ENCODE measurements at places on chromosomes 5 and 9.

GRCh38 chr9:21580636-21581378 is 98.7 kb upstream of the IFNE start:
- no peak for DNase-seq

- DNase-seq: no peak
Observed at GRCh38 chr5:119393746-119394145, 37.9 kb downstream of the TNFAIP8 start.

- no peak for DNase-seq
Observed at GRCh38 chr5:127506616-127507015, 10.8 kb upstream of the PRRC1 start.

- no peak for DNase-seq
Observed at GRCh38 chr5:80990527-80990926, 30.4 kb downstream of the RASGRF2 start.

GRCh38 chr5:125043781-125044391 is 297.4 kb upstream of the ZNF608 start:
- DNase-seq: no peak

- no peak for DNase-seq
Observed at GRCh38 chr5:107661038-107661649, 9.6 kb downstream of the EFNA5 start.

GRCh38 chr5:112958093-112959088 is 18.2 kb upstream of the DCP2 start:
- no peak for DNase-seq

- no peak for DNase-seq
Observed at GRCh38 chr5:135220394-135221186, 178.4 kb downstream of the MACROH2A1 start.

DNA sequence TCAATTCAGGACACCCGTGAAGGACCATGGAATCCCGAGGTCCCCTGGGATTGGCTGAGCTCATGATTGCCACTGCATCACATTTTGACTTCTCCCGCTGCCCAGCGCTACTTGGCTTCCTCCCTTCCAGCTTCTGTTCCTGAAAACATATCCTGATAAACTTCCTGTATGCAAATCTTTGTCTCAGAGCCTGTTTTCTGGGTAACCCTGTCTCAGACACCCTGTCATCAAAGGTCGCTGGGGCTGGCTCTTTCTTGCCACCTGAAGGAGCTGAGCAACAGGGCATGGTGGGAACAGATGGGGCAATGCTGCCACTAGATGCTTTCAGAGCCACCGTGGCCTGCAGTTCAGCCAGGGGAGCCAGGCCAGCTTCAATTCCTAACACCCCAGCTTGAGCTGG is 154.3 kb upstream of the TBC1D2 start:
- no peak for DNase-seq
